ENCODE measurements at places on chromosomes 13 and 19. TPM values are rescaled to one million over a fixed set of nuclear protein-coding genes. Genes with fewer than 3 reads are reported as not detected.

TLE2 gene
- 2.7 TPM for total RNA-seq

CYP2F1 gene
- not detected for total RNA-seq

PLIN5 gene
- not detected for total RNA-seq

SWSAP1 gene
- 1.1 TPM for total RNA-seq

ASPDH gene
- total RNA-seq = not detected

ZNF222 gene
- 4.5 TPM for total RNA-seq

TNNI3 gene
- total RNA-seq = 13.4 TPM

KCNRG gene
- 0.41 TPM for total RNA-seq

KLF12 gene
- total RNA-seq = 2.0 TPM

METTL21C gene
- not detected for total RNA-seq

CEACAM16 gene
- total RNA-seq = 0.19 TPM

LRRC8E gene
- total RNA-seq = 5.5 TPM

ZNF540 gene
- not detected for total RNA-seq

FBXO27 gene
- total RNA-seq = 2.7 TPM

PLA2G4C gene
- 11.0 TPM for total RNA-seq

MEX3D gene
- 15.2 TPM for total RNA-seq

ENOX1 gene
- 0.97 TPM for total RNA-seq

MRPL54 gene
- 80.6 TPM for total RNA-seq

OR7C1 gene
- total RNA-seq = not detected

ATP8B3 gene
- 3.3 TPM for total RNA-seq

PLK5 gene
- not detected for total RNA-seq

CNFN gene
- total RNA-seq = 35.4 TPM

CYP4F12 gene
- total RNA-seq = 2.3 TPM

OR7C2 gene
- not detected for total RNA-seq

ZNF846 gene
- 1.3 TPM for total RNA-seq

RFPL4AL1 gene
- not detected for total RNA-seq

RXFP2 gene
- not detected for total RNA-seq

CAPN12 gene
- total RNA-seq = 6.0 TPM

ZNF709 gene
- total RNA-seq = not detected

KRTDAP gene
- not detected for total RNA-seq

PLIN4 gene
- total RNA-seq = 0.19 TPM

KIR3DL2 gene
- not detected for total RNA-seq

ZNF575 gene
- total RNA-seq = 3.4 TPM

Data from A549 treated with ZK216348 at 1 μM for 4 hours (cell line).